ENCODE measurements at places on chromosomes 5 and 9.

DNA sequence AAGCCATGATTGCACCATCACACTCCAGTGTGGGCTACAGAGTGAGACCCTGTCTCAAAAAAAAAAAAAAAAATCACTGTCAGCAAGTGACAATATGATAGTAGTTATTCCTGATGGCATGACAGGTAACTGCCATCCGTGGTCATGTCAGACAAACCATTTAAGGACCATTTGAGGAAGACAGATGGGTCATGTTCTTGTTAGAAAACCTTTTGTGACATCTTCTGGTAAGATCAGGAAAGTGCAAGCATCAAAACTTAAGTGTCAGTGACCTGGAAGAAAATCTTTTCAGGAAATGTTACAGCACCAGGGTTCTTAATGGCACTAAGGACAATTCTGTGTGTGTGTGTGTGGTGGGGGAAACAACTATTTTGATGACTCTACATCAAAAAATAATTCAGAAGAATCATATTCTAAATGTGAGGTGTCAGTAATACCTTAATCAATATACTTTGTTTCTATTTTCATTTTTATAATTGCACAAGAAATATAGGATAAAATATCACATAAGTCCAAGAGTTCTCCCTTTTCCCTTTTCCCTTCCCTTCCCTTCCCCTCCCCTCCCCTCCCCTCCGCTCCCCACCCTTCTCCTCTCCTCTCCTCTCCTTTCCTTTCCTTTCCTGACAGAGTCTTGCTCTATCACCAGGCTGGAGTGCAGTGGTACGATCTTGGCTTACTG lies 17.8 kb downstream of the SLC38A9 start:
- peaks cover 6% of the 10 kb centered on the region for H3K36me3 ChIP-seq
- no peak overlapping the region for H3K4me3 ChIP-seq
- peaks cover 15% of the 10 kb centered on the region for H3K4me1 ChIP-seq
- no peaks in the 10 kb centered on the region for H3K27me3 ChIP-seq

DNA sequence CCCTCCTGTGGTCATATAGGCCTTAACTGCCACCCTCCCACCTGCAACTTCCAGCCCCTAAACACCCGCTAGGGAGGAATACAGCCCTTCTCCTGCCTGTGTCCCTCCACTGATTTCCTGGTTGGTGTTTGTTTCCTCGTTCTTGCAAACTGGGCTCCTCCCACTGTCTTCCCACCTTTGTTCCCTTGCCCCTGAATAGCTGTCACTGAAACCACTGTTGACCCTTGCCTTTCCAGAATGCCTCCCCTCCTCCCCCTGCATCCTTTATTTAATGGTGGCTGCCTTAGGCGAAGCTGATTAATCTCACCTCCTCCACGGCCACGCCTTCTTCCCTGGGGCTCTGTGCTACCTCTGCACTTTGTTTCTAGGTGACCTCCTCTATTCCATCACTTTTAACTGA lies 626.7 kb downstream of the BNC2 start:
- H3K27me3 ChIP-seq, result no peaks in the 10 kb centered on the region
- H3K4me1 ChIP-seq, result no peaks in the 10 kb centered on the region
- no peak overlapping the region for H3K27ac ChIP-seq
- no peak for DNase-seq
- H3K36me3 ChIP-seq, result no peaks in the 10 kb centered on the region
- H3K4me3 ChIP-seq, result no peak overlapping the region

- no peak for DNase-seq
- peaks cover 6% of the 10 kb centered on the region for H3K4me1 ChIP-seq
- H3K4me3 ChIP-seq, result no peak overlapping the region
- no peak overlapping the region for H3K27ac ChIP-seq
Measured at GRCh38 chr5:133236541-133236951, 184.7 kb downstream of the HSPA4 start.

DNA sequence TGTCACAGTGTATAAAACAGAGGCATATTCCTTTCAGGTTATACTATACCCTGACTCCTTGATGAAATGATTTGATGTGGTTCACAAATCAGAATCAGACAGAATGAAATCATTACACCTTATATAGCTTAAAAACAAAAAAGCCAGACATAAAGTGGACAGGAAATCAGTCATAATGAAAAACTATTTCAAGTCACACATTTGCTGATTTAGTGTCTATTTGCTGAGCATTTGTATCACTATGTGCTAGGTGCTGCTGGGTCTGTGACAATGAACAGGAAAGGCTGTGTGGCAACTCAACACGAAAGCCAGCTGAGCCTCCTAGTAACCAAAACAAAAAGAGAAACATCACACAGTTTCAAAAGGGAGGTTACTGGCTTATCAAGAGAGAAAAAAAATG lies 194.0 kb downstream of the EFNA5 start:
- peaks cover 5% of the 10 kb centered on the region for H3K27me3 ChIP-seq
- H3K27ac ChIP-seq, result peak overlapping the region; percentile 42

DNA sequence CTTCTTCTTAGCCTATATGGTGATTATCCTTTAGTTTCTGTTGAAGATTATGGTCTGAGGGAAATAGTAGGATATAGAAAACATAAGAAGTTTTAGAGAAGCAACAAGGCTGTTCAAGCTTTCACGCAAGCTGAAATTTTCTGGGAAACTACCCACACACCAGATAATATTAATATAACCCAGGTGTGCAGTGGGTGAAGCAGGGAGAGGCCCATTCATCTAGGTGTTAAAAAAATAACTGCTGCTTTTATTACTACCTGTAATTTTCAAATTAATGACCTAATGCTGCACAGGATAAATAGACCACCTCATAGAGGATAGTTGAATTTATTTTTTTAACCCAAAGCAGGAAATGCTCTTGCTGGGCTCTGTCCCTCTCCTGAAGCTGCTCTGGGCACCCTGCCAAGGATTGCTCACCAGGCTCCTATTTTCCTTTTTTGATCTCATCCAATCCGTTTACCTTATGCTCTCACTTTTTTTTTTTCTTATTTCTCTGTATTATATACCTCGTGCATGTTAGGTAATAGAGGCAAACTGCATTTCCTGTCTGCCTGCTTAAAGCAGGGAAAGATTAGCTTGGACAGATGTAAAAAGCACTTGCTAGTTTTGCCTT lies 124.3 kb upstream of the SLC12A2 start:
- DNase-seq, result no peak
- no peaks in the 10 kb centered on the region for H3K4me1 ChIP-seq
- H3K27me3 ChIP-seq, result no peaks in the 10 kb centered on the region
- no peaks in the 10 kb centered on the region for H3K36me3 ChIP-seq
- H3K27ac ChIP-seq, result no peak overlapping the region

DNA sequence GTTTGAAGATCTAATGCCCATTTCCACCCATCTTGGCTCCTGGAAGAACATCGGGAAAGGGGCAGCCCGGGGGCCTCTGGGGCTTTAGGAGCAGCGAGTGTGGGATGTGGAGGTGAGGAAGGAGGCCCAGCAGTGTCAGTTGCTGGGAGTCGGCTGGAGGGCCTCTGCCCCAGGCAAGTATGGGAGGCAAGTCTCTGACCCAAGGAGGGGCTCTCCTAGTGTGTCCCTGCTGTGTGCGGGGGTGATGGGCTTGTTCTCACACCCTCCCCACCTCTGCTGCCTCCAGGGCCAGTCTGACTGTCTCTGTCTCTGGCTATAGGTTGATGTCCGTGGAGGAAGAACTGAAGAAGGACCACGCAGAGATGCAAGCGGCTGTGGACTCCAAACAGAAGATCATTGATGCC lies 129.7 kb downstream of the DAB2IP start:
- no peak overlapping the region for H3K4me3 ChIP-seq
- H3K4me1 ChIP-seq, result peaks cover 19% of the 10 kb centered on the region
- H3K27me3 ChIP-seq, result peaks cover 8% of the 10 kb centered on the region
- no peak for DNase-seq
- no peak overlapping the region for H3K27ac ChIP-seq
- H3K36me3 ChIP-seq, result no peaks in the 10 kb centered on the region

DNA sequence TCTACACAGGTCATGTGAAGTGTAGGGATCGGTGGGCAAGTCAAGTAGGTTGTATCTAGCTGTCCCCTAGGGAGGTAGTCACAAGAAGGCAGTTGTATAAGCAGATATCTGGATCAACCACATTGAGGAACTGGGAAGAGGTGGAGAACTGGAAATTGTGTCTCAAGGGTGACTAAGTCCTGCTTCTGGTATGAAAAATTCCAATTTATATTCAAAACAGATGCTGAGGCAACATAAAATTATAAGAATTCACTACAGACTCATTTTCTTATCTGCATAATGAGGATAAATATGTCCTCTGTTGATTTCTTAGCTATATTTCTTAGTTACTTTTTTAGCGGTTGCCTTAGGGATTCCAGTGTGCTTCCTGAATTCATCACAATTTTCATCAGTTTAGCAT lies 46.8 kb downstream of the GALNT12 start:
- no peak for DNase-seq
- H3K36me3 ChIP-seq, result peaks cover 1% of the 10 kb centered on the region
- no peak overlapping the region for H3K4me3 ChIP-seq
- H3K27me3 ChIP-seq, result peaks cover 1% of the 10 kb centered on the region
- no peak overlapping the region for H3K27ac ChIP-seq

DNA sequence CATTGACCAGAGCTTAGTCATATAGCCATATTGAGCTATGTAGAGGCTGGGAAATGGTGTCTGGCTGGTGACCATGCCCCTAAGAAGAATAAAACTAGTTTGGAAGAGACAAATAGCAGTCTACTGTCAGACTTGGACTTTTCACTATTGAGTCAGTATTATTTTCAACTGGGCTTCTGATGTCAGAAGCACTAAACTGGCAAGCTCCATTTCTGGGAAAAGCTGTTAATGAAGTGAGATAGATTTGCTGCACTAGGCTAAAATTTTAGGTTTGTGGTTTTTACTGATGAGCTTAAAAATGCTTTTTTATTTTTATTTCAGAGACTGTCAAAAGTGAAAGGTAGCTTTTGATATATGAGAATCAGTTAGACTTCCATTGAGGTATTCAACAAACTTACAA lies 220.2 kb downstream of the RAB3C start:
- no peak for DNase-seq
- H3K4me3 ChIP-seq, result no peak overlapping the region

DNA sequence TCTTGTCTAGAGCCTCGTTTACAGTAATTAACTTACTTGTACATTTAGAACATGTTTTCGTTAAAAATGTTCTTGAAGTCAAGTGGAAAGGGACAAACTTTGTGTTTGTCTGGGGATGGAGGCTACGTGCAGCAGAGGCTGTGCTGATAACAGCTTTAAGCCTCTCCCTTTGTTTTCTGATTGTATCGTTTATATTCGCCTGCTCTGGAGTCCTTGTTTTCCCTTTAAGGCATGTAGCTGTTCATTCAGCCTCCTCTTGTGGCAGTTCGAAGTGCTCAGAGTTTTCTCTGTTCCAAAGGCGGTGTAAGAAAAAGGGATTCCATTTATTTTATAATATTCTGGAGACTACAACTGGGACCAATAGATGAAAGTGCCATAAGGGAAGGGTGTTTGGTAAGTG lies 1.9 kb downstream of the SLC36A1 start:
- peaks cover 15% of the 10 kb centered on the region for H3K27me3 ChIP-seq
- H3K4me3 ChIP-seq, result peak overlapping the region; percentile 98
- H3K36me3 ChIP-seq, result no peaks in the 10 kb centered on the region
- H3K4me1 ChIP-seq, result peaks cover 31% of the 10 kb centered on the region

GRCh38 chr5:132459031-132459982 lies 31.3 kb downstream of the IRF1 start:
- H3K27ac ChIP-seq, result peak overlapping the region; percentile 99
- DNase-seq, result no peak
- peaks cover 97% of the 10 kb centered on the region for H3K4me1 ChIP-seq

DNA sequence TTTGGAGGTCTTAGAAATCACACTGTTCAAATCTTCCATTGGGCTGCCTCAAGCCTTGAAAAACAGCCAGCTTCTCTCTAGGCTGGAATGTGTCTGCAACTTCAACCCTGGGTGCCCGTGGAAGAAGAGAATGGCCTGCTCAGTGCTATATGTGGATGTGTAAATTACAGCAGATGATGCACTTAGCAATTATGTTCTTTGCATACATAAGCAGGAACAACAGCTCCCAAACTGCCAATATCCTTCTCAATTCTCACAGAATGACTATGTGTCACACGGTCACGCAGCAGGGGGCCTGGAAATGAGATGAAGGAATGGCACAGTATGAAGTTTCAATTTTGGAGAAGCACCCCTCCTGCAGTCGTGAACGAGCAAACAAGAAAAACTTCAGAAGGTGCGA lies 175.2 kb upstream of the SMARCA2 start:
- H3K36me3 ChIP-seq, result no peaks in the 10 kb centered on the region
- no peak overlapping the region for H3K27ac ChIP-seq
- H3K4me3 ChIP-seq, result no peak overlapping the region
- H3K27me3 ChIP-seq, result no peaks in the 10 kb centered on the region
- H3K4me1 ChIP-seq, result no peaks in the 10 kb centered on the region

GRCh38 chr9:27453860-27454553 lies 70.1 kb upstream of the IFNK start:
- peaks cover 5% of the 10 kb centered on the region for H3K4me1 ChIP-seq
- peaks cover 2% of the 10 kb centered on the region for H3K27me3 ChIP-seq
- no peak for DNase-seq
- no peak overlapping the region for H3K27ac ChIP-seq
- H3K36me3 ChIP-seq, result no peaks in the 10 kb centered on the region
- no peak overlapping the region for H3K4me3 ChIP-seq

DNA sequence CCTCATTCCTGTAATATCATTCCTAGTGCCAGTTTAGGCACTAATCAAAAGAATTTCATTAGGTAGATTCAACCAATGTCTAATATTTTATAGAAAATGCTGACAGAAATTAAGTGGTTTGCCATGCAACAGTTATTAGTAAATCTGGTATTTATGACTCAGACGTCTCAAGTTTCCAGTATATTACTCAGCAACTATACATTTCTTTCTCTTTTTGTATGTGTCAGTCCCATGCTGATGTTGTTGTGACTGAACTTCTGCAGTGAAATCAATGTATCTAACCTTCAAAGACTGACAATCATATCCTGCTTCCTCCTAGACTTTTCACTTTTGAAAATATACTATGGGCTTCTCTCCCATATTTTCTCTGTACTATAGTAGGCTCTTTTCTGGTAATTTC lies 822.5 kb downstream of the NR2F1-AS1 start:
- H3K4me3 ChIP-seq, result no peak overlapping the region
- no peaks in the 10 kb centered on the region for H3K4me1 ChIP-seq
- H3K27ac ChIP-seq, result no peak overlapping the region
- H3K27me3 ChIP-seq, result no peaks in the 10 kb centered on the region
- no peaks in the 10 kb centered on the region for H3K36me3 ChIP-seq

- no peak for DNase-seq
- H3K27me3 ChIP-seq, result peaks cover 2% of the 10 kb centered on the region
Measured at GRCh38 chr5:93126634-93127033, 454.4 kb downstream of the NR2F1-AS1 start.

DNA sequence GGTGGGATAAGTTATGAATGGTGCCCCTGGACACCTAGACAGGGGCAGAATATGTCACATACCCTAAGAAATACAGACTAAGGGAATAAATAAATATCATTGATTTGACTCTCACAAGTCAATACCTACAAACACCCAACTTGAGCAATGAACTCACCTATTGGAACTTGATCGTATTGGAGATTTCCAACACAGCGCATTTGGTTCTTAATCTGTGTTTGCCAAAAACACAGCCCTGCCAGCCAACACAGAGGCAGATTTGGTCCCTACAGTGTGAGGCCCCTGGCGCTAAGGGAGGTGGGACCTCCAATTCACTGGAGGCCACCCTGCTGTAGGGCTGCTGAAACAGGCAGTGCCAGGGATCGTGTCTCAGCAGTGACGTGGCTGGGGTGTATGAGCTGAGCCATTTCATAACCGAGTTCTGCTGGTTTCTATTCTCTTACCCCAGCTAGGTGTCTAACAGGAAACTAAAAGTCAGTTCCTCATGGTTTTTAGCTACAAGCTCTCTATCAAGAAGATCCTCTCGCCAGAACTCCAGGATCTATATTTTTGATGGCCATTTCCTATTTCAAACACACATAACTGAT lies 84.5 kb downstream of the SLC1A1 start:
- H3K27ac ChIP-seq, result no peak overlapping the region
- H3K4me3 ChIP-seq, result no peak overlapping the region
- H3K4me1 ChIP-seq, result peaks cover 32% of the 10 kb centered on the region
- H3K36me3 ChIP-seq, result no peaks in the 10 kb centered on the region
- no peaks in the 10 kb centered on the region for H3K27me3 ChIP-seq

All from activated T-helper 1 cell treated with anti-CD3 and anti-CD28 coated beads, Interleukin-12 subunit alpha, Interleukin-12 subunit beta, Interleukin-2, Interleukin-4 antibody, amounts not matched to agents 30 ng/mL and 10 ng/mL and 1 ng/mL, durations not matched to agents 14 hours and 24 hours and 36 hours (primary cell).